CD4-positive, alpha-beta T cell treated with Interleukin-4 for 1 hour (primary cell): ENCODE measurements at places on chromosomes 16 and 17.

- DNase-seq = peak; percentile 88
Observed at GRCh38 chr16:67666559-67667452, at the start of the genes C16orf86 and ENKD1. Gene C16orf86, plus strand, starts transcription at chr16:67666814. Its CDS starts 157 bp downstream, at chr16:67666971. Gene ENKD1, minus strand, starts transcription at chr16:67666750. Its CDS starts 308 bp downstream, at chr16:67666442.

DNA sequence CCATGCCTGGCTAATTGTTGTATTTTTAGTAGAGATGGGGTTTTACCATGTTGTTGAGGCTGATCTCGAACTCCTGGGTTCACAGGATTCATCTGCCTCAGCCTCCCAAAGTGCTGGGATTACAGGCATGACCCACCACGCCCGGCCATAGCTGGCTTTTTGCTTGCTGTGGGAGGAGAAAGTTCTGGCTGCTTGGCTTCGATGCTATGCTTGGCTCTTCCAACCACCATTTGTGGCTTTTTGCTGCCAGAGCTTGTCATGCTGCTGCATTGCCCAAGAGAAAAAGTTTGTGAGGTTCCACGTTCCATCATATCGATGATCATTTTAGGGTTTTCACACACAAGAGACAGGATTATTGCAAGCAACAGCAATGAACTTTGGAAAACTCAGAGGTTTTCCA, 16.2 kb downstream of the BMERB1 start:
- no peak for DNase-seq

DNA sequence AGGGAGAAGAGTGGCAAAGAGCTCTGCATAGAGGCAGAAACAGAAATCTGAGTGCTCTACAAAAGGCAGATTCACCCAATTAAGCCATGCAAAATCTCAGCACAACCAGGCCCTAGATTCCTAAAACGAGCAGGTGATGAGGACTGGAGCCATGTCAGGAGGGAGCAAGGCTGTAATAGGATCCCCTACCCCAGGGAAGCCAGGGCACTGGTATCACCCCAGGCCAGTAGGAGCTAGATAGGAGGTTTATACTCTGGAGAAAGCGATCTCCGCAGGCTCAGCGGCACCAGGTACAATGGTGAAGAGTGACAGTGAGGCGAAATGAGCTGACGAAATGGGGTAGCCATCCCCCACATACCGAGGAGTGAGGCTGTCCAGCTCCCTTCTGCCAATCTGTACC, 171.5 kb downstream of the PARN start:
- no peak for DNase-seq

DNA sequence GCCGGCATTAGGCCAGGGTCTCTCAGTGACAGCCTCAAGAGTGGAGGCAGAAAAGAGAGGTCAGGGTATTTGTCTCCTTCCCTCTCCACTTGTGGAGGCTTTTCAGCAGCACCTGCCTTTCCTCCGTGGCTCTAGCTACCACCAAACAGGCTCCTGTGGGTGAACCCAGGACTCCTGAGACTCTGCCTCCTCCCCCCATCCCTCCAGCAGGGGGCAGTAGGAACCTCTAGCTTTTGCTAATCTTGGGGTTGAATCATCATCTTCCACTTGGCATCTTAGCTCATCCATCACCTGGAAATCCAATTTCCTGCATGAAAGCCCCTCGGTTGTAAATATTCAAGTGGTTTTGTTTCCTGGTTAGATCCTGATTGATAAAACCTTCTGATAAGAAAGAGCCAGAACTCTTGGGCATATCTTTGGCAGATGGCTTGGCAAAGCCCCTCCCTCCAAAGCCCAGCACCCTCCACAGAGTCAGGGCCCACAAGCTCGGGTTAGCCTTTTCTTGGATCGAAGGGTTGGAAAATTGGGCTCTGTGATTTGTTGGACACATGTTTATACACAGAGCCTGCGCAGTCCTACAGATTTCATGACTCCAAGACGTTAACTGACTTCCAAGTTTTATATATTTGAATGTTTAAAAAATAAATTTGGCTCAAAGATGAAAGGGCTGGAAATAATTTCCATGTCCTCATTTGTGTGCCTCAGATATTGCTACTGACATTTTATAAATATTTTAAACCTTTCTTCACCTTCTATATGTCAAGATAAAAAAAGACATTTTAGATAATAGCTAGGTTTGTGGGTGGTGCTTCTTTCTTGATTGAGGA, 322.1 kb downstream of the MAP2K4 start:
- DNase-seq = no peak

DNA sequence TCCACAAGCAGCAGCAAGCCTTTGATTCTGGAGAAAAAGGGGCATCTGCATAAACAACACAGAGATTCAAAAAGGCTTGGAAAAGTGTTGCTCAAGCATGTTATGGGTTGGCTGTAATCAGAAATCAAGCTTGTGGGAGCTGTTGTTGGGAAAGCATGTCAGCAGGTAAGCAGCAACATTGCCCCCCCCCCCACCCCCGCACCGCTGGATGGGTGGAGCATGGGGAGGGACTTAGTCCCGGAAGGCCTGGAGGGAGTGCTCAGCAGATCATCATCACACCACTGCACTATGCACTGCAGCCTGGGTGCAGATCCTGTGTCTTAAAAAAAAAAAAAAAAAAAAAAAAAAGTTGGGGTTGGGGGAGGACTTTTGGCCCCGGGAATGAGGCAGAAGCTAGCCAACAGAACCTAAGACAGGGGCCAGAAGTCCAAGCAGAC, 16.8 kb upstream of the AKAP1 start:
- no peak for DNase-seq

- no peak for DNase-seq
Observed at GRCh38 chr17:55402374-55402773, 19.3 kb downstream of the MMD start.

GRCh38 chr17:78986649-78987328, 7.1 kb upstream of the LGALS3BP start:
- DNase-seq = no peak

- no peak for DNase-seq
Observed at GRCh38 chr17:69858460-69858859, 216.6 kb upstream of the KCNJ16 start.

GRCh38 chr17:56838687-56839086, 4.7 kb downstream of the DGKE start:
- peak; percentile 5 for DNase-seq

- no peak for DNase-seq
Observed at GRCh38 chr17:28960256-28961061, 9.1 kb upstream of the PHF12 start.
